ENCODE measurements at places on chromosomes 13 and 19.

- DNase-seq, result no peak
These were observed 60.5 kb downstream of the PCCA start for GRCh38 chr13:100149389-100149788.

GRCh38 chr19:15449620-15450527 lies at the start of gene WIZ:
WIZ (minus strand) TSS chr19:15449956; CDS start chr19:15448307, 1,649 bp downstream.
- DNase-seq, result no peak

DNA sequence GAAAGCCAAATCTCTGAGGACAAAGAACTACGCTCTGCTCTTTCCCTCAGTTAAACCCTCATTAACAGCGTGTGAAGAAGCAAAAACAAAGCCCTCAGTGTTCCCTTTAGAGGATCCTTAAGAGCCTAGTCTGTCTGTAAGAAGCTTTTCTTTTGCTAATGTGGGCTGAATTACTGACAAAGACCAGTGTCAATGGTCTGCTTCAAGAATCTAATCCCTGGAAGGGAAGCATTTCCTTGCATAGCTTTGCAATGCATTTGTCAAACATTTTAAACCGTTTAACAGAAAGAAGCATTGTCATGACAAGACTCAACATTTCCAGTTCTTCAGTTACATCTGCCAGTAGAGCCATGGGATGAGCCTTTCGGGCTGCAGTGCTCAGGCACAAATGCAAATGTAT lies 64.9 kb downstream of the EDNRB start:
- no peak for DNase-seq

DNA sequence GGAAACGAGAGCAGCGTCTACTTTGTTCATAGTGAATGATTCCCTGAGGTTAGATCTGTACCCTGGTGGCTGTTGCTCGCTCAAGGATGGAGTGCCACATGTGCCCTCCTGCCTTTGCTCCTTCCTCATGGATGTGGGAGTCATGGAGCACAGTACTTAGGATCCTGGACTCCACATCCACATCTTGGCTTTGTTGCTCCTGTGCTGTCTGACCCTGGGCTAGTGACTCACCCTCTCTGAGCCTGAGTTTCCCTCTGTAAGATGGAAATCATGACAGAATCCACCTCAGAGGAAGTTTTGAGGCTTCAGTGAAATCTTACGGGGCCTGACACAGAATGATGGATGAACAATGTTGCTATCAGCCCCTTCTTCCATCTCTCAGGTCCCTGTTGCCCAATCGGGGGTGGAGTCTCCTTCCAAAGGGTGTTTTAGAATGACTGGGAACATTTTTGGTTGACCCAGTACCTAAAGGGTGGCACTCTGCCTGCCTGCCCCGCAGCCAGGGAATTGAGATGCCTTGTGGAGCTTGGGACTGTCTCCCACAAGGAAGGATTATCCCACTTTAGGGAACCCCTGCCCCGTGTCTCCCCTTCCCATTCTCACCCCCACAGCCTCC lies 9.8 kb upstream of the TIMM50 start:
- DNase-seq, result no peak

- peak; percentile 24 for DNase-seq
These were observed 23.2 kb upstream of the CYP2A13 start for GRCh38 chr19:41064974-41065569.

Measured in bronchial epithelial cell (primary cell).